Activated T-cell treated with anti-CD3 and anti-CD28 coated beads, Interleukin-2, amount 50 U/mL, for 1 hour (primary cell): ENCODE measurements at places on chromosomes 3 and 15.

DNA sequence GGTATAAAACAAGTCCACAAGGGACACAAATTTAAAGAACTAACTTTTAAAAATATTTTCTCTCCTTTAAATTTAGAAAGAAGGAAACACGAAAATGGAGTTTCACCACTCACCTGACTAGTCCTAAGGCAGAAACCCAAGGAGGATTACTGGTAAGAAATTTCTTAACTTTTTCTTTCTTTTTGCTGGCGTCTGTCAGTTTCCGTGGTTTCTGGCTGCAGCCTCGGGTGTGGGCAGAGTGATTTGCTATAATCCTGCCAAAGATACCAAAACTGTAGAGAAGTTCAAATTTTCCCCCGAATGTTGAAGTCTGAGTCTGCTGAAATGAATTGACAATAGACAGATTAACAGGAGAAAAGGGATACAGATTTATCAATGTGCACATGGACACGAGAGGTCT, 843.6 kb upstream of the ALCAM start:
- DNase-seq: no peak

- no peak for DNase-seq
Measured at GRCh38 chr15:39340903-39341645, 239.8 kb upstream of the THBS1 start.

DNA sequence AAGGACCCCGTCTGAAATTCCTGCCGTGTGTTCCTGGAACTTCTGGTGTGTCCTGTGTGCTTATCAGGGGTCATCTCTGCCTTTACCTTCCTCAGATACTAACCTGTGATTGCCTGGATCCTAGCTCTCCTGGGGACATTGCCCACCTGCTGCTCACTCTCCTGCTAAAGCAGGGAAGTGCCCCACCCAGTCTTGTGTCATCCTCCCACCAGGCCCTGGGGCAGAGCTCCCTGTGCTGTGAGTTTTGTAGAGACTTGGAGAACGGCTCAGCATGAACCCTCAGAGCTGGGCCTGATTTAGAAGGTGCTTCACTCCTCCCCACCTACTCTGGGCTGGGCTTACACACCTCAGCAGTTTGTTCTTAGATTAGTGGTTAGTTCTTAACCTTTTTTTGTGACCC, 3.8 kb upstream of the TMEM44 start:
- no peak for DNase-seq

DNA sequence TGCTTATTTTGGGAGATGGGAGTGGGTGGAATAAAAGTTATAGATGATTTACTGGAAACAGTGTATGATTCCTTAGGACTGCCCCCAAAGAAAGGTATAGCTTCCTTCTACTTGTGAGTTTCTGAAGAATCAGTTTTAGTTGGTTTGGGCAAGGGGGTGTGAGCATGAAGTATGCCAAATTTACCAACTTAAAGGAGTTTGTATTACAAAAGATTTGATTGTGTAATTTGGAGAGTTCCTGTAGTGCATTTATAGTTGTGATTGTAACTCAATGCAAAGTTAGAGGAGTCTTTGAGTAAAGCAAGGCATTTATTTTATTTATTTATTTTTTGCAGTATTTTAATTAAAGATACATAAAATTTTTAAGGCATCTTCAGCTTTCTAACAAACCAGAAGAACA, 42.8 kb downstream of the TSC22D2 start:
- DNase-seq: no peak

DNA sequence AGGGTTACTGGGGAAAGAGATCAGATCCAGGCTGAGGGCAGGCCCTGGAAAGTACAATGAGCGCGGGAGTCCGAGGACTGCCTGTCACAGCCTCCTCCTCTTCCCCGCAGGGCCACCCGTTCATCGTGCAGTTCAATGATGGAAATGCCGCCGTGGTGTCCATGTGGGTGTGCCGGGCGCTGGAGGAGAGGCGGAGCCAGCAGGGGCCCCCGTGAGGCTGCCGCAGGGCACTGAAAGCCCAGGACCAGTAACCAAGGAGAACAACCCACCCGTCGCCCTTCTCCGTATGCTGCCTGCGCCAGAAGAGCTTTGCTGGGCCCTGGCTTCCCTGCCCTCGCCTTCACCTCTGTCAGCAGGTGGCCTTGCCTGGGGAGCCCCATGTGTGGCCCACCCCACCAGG, 18.8 kb upstream of the SKOR1 start:
- DNase-seq: no peak

GRCh38 chr3:156675830-156676767, 1.7 kb downstream of the TIPARP start:
- peak; percentile 39 for DNase-seq

DNA sequence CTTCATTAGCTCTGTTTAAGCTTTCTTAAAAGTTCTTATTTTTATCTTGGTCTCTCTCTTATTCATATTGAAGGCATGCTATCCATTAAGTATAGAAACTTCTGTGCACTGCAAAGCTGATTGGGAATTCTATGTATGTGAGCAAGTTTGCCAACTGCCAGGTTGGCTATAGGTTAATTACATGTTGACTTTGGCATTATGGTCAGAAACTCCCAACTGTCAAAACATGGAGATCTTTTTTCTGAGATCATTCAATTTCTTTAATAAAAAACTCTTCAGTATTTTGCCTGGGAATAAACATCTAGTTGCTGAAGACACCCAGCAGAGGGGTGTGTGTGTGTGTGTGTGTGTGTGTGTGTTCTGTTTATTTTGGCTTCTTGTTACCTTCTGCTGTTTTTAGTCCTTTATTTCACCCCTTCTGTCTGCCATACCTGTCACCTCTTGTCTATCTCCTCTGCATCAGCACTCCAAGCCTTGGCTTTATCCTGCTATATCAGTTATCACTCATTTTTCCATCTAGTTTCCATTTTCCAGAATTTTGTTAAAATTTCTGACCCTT, 1.3 kb upstream of the ARL14 start:
- no peak for DNase-seq

- no peak for DNase-seq
Measured at GRCh38 chr3:186599142-186599784, 13.6 kb upstream of the AHSG start.
